ENCODE measurements at places on chromosomes 3 and 15. TPM values are rescaled to one million over a fixed set of nuclear protein-coding genes. Genes with fewer than 3 reads are reported as not detected.

Gene DLEC1
- total RNA-seq, result 0.78 TPM

Gene MINDY4B
- total RNA-seq, result not detected

Gene CLCN2
- 22.9 TPM for total RNA-seq

Gene SNX22
- total RNA-seq, result 1.3 TPM

Gene CD86
- total RNA-seq, result 0.24 TPM

Gene TRNT1
- total RNA-seq, result 35.1 TPM

Gene LRRC31
- 2.8 TPM for total RNA-seq

Gene SEMA6D
- total RNA-seq, result not detected

Gene EPHB3
- 2.8 TPM for total RNA-seq

Gene IL17RE
- total RNA-seq, result 25.5 TPM

Gene PRTG
- 12.0 TPM for total RNA-seq

Gene ROBO2
- not detected for total RNA-seq

Gene TMC3
- total RNA-seq, result not detected

GRCh38 chr15:64665179-64665578, 110.2 kb downstream of the RBPMS2 start:
- no peak for DNase-seq

- no peak for DNase-seq
Measured at GRCh38 chr15:81117581-81117980, 16.5 kb upstream of the CFAP161 start.

- DNase-seq, result no peak
Measured at GRCh38 chr15:35437157-35437556, 108.8 kb downstream of the DPH6 start.

DNA sequence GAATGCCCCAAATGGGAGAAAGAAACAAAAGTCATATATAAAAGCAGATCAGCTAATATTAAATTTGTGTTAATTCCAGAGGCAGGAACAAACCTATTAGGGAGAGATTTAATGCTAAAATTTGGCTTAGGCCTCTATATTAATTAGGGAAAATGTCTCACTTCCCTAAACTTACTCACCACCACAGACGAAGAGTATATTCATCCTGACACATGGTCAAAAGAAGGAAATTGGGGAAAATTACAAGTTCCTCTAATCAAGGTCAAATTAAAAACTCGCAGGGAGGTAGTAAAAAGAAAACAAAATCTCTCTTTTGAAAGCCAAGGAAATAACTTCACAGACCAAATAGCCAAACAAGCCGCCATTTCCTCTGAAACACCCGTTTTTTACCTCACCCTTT, 32.2 kb downstream of the GRM2 start:
- DNase-seq, result no peak

GRCh38 chr3:128647307-128647706, 3.3 kb downstream of the RPN1 start:
- no peak for DNase-seq

DNA sequence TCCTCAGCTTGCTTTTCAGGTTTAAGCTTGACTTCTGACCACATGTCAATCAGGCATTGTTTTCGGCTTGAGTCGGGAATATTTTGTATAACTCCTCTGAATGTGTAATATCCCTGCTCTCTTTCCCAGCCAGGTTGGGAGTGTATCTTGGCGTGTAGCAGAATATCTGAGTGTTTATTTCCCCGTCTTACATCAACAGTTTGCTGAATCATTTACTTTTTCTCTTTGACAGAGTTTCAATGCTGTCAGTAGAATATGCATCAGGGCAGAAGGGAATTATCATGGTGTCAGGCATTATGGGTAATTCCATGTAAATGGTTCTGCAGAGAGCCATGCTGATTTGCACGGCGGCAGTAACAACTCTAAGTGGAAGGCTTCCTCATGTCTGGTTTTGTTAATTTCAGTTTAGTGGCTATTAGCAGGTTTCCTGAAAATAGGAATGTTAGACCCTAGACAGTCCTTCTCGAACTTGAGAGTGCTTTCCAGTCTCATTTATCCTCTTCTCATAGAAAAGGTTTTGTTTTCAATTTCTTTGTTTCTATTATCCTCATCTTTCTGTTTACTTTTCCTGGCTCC, 566.3 kb downstream of the AGBL1 start:
- no peak for DNase-seq

GRCh38 chr3:18441551-18441950, 16.4 kb upstream of the SATB1 start:
- DNase-seq, result no peak

DNA sequence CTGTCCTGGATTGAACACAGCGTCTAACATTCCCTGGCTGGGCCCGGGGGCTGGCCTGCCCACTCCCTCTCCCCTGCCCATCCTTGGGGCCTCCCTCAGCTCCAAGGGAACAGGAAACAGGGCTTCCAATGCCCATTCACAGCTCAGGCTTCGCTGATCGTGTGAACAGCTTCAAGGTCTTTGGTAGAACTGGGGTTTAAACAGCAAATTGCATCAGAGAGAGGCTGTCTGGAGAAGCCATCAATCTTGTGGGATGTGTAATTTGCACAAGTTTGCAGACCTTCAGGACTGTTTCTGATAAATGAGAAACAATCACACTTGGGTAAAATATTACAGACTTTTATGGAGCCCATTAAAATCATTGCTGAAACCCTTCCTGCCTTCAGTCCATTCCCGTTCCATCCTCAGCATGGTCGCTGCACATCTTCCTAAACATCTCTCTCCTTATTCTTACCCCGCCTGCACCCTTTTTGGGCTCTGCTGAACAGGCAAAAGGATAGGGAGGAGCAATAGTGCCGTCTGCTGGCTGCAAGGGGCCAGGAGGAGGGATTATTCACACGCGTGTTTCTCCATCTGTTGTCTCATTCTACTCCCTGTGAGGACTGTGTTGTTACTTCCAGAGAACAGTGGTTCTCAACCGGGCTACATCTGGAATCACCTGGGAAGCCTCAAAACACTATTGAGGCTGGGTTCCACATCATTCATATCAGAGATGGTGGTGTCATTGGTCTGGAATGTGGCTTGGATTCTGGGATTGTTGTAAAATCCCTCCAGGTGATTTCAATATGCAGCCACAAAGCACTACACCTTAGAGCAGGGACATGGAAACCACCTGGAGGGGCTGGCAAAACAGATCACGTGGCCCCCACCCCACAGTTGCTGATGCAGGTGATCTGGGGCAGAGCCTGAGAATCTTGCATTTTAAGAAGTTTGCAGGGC, 116.3 kb downstream of the CLSTN2 start:
- no peak for DNase-seq

DNA sequence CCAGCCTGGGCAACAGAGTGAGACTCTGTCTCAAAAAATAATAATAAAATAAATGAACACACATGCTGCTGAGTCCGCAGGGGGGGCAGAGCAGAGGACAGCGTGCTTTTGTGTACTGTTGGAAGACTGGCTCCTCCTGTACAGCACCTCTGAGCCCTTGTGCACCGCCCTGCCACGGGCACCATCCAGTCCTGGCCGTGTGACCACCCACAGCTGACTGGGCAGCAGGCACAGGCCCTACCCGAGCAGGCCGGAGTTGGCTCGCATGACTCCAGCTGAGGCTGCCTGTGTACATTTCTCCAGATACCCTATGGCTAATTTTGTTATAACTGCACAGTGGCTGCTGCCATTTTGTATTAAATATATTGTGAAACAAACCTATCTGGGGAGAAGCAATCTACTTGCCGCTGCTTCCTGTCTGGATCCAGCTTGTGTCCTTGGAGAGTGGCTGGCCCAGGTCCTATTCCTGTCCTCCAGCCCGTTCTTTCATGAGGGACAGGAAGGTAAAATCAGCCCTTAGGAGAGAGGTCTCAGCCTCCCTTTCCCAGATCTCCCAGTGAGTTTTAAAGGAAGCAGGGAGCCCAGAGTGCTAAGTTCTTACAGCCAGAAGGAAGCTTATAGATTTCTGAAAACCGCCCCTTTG, 14.6 kb downstream of the IVD start:
- DNase-seq, result no peak

GRCh38 chr3:167913219-167913835, 177.8 kb downstream of the SERPINI1 start:
- DNase-seq, result no peak

DNA sequence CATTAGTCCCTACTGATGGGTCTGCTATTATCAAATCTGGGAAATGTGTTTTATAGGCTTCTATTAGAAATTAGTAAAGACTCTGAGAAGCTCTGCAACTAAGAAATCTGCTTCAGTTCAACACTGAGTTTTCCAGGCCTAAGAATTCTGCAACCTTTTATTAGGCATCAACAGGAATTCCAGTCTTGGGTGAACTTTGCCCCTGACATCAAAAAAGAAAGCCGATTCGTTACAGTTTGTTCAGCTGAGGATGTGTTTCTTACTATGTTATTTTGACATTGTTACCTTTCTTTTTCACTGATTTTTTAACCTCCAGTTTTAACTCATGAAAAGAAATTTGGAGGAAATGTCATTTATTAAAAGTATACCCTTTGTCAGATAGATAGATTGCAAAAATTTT, 131.5 kb upstream of the KCNH8 start:
- no peak for DNase-seq

DNA sequence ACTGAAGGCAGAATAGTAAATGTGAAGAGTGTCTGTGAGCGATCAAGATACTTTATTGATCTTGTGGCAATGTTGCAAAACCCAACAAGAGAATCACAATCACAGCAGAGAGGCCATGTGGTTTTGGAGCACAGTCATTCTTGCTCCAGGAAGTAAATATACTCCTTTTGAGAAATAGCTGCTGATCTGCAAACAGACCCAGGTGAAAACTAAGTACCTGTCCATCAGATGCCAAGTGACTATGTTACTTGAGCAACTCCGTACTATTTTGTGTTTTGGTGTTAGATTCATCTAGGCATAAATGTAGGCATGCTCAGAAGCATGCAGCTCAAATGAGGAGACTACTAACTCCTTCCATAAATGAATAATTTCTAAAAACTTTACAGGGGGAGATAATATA, 627.9 kb downstream of the ZBBX start:
- DNase-seq, result peak; percentile 17

GRCh38 chr15:69444686-69445085, 7.9 kb upstream of the RPLP1 start:
- DNase-seq, result no peak

DNA sequence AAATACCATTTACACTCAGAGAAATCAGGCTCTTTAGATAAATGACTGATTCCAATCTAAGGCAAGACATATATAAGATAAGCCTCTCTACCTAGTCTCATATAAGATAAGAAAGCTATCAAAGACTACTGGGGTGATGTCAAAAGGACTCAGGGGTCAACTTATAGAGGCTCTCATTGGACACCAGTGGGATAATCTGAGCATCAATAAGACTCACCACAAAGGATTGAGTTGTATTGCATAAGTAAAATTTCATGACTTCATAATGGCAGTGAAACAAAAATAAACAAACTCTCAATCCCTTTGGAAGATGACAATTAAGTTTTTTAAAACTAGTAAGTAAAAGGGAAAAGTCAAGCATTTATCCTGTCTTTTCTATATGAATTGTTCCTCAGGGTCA, 317.8 kb downstream of the SHQ1 start:
- DNase-seq, result no peak

Data from Calu3 (cell line).